ENCODE measurements at places on chromosomes 2 and 18. TPM values are rescaled to one million over a fixed set of nuclear protein-coding genes. Genes with fewer than 3 reads are reported as not detected.

- no peak overlapping the region for H3K4me3 ChIP-seq
- no peak for DNase-seq
- no peaks in the 10 kb centered on the region for H3K36me3 ChIP-seq
- H3K27ac ChIP-seq: no peak overlapping the region
- H3K4me1 ChIP-seq: no peaks in the 10 kb centered on the region
- H3K27me3 ChIP-seq: no peaks in the 10 kb centered on the region
Observed at GRCh38 chr18:37598966-37599896, 33.6 kb upstream of the CELF4 start.

The BUB1 gene
- total RNA-seq: 184 TPM

GRCh38 chr18:77346208-77346810, 96.7 kb downstream of the GALR1 start:
- H3K4me3 ChIP-seq: no peak overlapping the region
- no peak overlapping the region for H3K27ac ChIP-seq
- no peaks in the 10 kb centered on the region for H3K27me3 ChIP-seq
- no peak for DNase-seq
- H3K36me3 ChIP-seq: 0 out of 2 replicates have a peak, but pooled peaks cover 3% of the 10 kb centered on the region

The RESP18 gene
- not detected for total RNA-seq

The LRRTM4 gene
- 15.4 TPM for total RNA-seq

The C1QL2 gene
- total RNA-seq: 0.69 TPM

The ARHGAP25 gene
- total RNA-seq: 2.5 TPM

The SAG gene
- total RNA-seq: not detected

The EDAR gene
- not detected for total RNA-seq

- no peaks in the 10 kb centered on the region for H3K36me3 ChIP-seq
- H3K4me1 ChIP-seq: peaks cover 5% of the 10 kb centered on the region
- no peak overlapping the region for H3K27ac ChIP-seq
Observed at GRCh38 chr2:151906633-151906998, 78.4 kb upstream of the ARL5A start.

DNA sequence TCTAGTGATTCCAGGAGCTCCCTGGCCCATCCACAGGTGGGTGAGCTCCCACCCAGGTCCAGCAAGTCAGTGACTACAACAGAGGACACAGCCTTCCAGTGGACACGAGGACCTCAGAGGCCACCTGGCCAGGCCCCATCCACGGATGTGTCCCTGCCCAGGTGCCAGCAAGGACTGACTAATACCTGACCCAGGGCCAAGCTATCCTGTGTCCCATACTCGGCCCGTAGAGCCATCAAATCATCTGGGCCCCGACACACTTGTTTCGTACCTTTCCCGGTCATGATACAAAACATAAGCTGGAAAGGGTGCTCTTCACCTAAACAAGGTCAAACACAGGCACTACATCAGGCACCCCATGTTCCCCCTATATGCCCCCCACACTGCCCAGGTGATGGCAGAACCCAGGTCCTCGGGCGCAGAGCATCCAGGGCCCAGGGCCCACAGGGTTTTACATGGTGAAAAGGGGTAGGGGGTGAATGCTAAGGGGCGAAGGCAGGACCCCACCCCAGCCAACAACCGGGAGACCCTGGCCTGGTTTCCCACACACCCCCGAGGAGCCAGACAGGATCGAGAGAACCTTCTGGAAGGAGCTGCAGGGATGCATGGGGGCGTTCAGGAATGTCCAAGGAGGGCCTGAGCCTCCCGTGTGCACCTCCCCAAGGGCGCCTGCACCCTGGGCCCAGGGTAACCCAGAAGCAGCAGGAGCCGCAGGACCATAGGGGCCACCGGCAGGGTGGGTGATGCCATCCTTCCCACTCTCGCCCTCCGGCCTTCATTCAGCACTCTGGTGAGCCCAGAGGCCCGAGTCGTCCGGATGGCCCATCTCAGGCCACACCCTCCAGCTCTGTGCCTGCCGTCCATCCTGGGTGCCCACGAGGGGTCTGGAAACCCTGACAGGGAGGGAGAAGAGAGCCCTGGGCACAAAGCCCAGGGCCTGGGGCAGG, 94.3 kb downstream of the HDAC4 start:
- no peak overlapping the region for H3K4me3 ChIP-seq
- DNase-seq: no peak
- no peaks in the 10 kb centered on the region for H3K27me3 ChIP-seq
- no peaks in the 10 kb centered on the region for H3K4me1 ChIP-seq
- H3K36me3 ChIP-seq: no peaks in the 10 kb centered on the region
- H3K27ac ChIP-seq: no peak overlapping the region

The CENPO gene
- 44.7 TPM for total RNA-seq

- H3K4me1 ChIP-seq: no peaks in the 10 kb centered on the region
- H3K36me3 ChIP-seq: no peaks in the 10 kb centered on the region
- DNase-seq: no peak
- no peak overlapping the region for H3K4me3 ChIP-seq
Observed at GRCh38 chr18:3983351-3983969, 471.6 kb downstream of the DLGAP1 start.

The LOXHD1 gene
- total RNA-seq: 0.17 TPM

- no peaks in the 10 kb centered on the region for H3K4me1 ChIP-seq
- no peak overlapping the region for H3K4me3 ChIP-seq
- H3K36me3 ChIP-seq: no peaks in the 10 kb centered on the region
- DNase-seq: no peak
Observed at GRCh38 chr2:26631401-26632170, 9.6 kb downstream of the CIB4 start.

GRCh38 chr2:86253424-86253823, 54.2 kb downstream of the MRPL35 start:
- no peaks in the 10 kb centered on the region for H3K27me3 ChIP-seq
- DNase-seq: no peak
- H3K4me3 ChIP-seq: no peak overlapping the region
- peaks cover 22% of the 10 kb centered on the region for H3K4me1 ChIP-seq

DNA sequence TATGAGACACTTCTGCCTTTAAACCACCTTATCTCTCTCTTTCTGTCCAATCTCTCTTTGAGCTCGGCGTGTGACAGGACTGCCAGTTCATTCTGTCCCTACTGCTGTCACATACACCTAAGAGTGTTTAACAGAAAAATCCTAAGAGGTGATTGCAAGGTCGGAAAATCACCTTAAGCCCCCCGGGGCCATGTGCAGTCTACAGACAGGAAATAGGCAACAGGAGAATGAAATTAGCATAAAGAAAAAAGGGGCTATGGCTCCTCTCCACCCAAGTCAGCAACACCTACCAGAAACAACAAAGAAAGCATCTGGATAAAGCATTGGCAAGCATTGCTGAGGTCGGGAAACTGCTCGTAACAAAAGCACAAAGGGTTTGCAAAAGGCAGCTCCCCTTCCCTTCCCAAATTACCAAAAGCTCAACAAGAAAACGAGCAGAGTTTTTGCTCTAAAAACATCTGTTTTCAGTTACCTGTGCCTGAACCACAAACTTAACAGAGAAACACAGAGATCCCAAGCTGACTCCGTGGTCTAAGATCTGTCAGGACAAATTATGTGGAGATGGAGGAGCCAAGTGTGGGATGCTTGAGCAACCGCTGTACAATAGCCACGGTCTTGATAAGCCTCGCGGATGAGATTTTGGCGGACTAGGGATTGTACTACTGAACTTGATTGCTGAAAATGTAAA, 30.4 kb downstream of the ANKRD44 start:
- DNase-seq: no peak
- H3K4me3 ChIP-seq: no peak overlapping the region
- H3K27me3 ChIP-seq: no peaks in the 10 kb centered on the region
- no peaks in the 10 kb centered on the region for H3K36me3 ChIP-seq
- H3K27ac ChIP-seq: no peak overlapping the region

All from GM23338 (cell line).